ENCODE measurements at places on chromosomes 12 and 14.

DNA sequence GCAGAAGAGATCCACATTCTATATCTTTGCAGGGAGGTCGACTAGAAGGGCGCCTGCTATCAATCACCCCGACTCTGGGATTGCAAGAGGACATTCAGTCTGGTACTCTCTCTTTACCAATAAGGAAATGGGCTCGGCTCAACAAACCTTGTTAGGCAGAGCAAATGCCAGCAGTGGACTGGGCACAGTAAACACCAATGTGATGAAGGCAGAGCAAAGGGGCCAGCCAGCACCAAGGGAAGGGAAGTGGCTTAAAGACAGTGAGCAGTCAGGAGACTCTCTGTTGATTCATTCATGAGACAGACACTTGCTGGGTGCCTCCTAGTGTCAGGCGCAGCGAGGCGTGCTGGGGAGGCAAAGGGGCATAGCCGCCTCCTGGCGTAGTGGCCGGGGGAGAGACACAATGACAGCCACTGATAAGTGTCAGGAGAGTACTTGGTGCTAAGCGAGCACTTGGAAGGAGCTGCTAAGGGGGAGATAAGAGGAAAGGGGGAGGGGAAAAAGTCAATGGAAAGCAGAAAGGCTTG is 34.1 kb downstream of the TMCC3 start:
- no peak for DNase-seq

DNA sequence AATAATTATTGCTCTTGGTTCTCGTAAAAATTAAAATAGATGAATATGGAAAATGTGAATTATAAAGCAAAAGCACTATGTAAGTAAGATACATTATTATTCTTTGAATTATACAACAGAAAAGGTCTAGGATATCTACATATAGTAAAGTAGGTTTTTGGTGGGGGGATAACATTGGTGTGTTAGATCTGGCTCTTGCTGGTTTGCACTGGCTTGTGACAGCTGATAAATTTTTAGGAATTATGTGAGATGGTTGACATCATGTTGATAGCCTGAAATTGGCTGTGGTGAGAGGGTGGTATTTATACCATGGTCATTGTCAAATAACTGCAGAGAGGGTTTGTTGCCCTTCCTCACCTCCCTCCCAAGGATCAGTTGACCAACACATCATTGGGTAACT is 50.7 kb upstream of the BTG1 start:
- DNase-seq: no peak

- DNase-seq: no peak
Observed at GRCh38 chr12:12353807-12354206, 3.1 kb upstream of the BORCS5 start.

- no peak for DNase-seq
Observed at GRCh38 chr14:60061371-60061770, 30.4 kb upstream of the PCNX4 start.

- no peak for DNase-seq
Observed at GRCh38 chr12:90333939-90334338, 621.0 kb downstream of the CCER1 start.

DNA sequence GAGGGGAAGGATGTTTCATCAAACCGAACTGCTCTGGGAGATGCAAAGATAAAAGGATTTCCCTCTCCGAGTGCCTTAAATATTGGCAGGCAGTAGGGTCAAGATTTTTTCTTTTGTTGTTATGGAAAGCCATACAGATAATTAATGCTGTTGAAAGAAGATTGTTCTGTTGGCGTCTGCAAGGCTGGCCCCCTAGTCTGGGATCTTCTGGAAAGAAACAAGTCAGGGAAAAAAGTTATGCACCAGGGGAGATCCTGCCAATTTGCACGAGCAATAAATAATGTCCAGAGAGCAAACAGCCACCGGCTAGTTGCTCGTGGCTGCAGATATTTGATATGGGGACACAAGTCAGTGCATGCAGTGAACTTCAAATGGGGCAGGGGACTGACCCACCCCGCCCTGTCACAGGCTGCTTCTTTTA is 202.1 kb upstream of the MYL2 start:
- DNase-seq: no peak

- DNase-seq: no peak
Observed at GRCh38 chr14:32883188-32883587, 55.5 kb upstream of the NPAS3 start.

Measured in activated CD8-positive, alpha-beta memory T cell treated with anti-CD3 and anti-CD28 coated beads for 1 hour (primary cell).